ENCODE measurements at places on chromosomes 2 and 18. TPM values are rescaled to one million over a fixed set of nuclear protein-coding genes. Genes with fewer than 3 reads are reported as not detected.

Gene SRD5A2
- not detected for total RNA-seq

Gene TTC27
- total RNA-seq: 27.5 TPM

DNA sequence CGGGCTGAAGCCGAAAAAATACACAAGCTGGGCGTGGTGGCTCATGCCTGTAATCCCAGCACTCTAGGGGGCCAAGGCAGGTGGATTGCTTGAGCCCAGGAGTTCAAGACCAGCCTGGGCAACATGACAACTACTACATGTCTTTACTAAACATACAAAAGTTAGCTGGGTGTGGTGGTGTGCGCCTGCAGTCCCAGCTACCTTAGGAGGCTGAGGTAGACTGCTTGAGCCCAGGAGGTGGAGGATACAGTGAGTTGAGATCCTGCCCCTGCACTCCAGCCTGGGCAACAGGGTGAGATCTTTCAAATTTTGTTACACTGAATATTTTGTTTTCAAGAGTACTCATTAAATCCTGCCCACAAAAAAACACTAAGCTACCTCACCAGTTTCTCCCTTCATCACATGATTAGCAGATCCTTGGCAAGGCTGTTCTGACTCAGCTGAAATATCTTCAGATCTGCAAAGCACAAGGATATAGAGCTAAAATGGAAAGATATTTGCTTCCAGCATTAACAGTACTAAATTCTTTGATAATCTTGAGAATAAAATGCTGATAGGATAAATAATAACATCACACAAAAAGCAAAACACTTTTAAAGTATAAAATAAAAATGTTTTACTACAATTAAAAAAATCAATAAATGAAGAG lies 28.2 kb upstream of the MCM6 start:
- DNase-seq: no peak
- no peak overlapping the region for H3K27ac ChIP-seq
- no peaks in the 10 kb centered on the region for H3K4me1 ChIP-seq
- no peaks in the 10 kb centered on the region for H3K27me3 ChIP-seq

DNA sequence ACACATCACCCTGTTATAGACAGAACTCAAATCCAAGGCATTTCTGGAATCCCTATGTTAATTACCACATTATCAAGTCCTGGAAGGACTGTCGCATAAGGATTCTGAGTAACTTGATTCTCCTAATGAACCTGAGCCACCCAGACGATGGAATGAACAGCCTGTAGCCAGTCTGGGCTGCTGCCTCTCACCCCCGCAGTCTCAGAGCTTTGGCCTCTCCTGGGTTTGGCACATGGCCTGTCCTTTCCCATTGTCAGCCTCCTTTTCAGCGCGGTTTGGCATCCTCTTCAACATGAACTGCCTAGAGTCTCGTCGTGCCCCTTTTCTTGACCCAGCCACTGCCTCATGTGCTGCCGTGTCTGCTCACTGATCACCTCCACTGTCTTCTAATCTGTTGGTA lies 147.6 kb downstream of the SLC8A1 start:
- no peaks in the 10 kb centered on the region for H3K36me3 ChIP-seq
- no peak for DNase-seq
- H3K4me1 ChIP-seq: no peaks in the 10 kb centered on the region
- H3K27ac ChIP-seq: no peak overlapping the region
- no peaks in the 10 kb centered on the region for H3K27me3 ChIP-seq
- no peak overlapping the region for H3K4me3 ChIP-seq
